Pons (tissue), 1 donor: ENCODE measurements at places on chromosomes 12 and 14.

DNA sequence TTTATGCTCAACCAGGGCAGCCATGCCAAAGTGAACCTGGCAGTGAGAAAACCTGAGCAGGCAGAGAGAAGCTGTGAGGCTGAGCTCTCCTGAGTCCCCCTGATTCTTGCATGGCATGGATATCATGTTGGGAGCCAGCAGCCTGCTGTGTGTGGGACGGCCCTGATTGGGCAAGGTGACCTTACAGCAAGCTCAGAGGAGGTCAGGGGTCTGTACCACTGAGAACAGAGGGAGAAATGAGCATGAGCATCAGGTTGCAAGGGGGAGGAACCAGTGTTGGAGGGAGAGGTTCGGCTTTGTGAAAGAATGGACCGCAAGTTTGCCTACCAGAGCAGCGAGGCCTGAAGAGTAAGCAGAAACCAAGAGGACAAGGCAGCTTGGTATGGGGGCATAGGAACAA lies 59.1 kb upstream of the PTGR2 start:
- no peak for DNase-seq

- no peak for DNase-seq
These were observed 26.8 kb downstream of the P2RX4 start for GRCh38 chr12:121236776-121237175.

DNA sequence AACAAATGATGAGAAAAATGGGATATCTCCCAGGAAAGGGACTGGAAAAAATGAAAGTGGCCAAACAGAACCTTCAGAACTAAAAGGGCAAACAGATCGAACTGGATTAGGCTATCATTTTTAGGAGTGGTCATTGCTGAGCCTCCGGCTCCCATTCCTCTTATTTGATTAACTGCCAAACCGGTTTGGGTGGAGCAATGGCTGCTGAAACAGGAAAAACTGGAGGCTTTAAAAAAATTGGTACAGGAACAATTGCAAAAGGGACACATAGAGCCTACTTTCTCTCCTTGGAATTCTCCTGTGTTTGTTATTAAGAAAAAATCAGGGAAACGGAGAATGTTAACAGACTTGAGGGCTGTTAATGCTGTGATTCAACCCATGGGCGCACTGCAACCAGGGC lies 49.7 kb downstream of the TNFAIP2 start:
- no peak for DNase-seq

GRCh38 chr14:30417121-30417520 lies 141.8 kb upstream of the G2E3 start:
- DNase-seq, result no peak

- peak; percentile 66 for DNase-seq
These were observed 182.2 kb upstream of the GRIP1 start for GRCh38 chr12:66860752-66861750.

DNA sequence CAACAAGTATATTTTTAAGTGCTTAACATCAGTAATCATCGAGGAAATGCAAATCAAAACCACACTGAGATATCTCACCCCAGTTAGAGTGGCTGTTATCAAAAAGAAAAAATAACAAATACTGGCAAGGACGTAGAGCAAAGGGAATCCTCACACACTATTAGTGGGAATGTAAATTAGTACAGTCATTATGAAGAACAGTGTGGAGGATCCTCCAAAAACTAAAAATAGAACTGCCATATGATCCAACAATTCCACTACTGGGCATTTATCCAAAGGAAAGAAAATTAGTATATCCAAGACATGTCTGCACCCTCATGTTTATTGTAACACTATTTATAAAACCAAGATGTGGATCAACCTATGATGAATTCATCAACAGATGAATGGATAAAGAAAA lies 149.0 kb upstream of the PWP1 start:
- DNase-seq, result no peak

DNA sequence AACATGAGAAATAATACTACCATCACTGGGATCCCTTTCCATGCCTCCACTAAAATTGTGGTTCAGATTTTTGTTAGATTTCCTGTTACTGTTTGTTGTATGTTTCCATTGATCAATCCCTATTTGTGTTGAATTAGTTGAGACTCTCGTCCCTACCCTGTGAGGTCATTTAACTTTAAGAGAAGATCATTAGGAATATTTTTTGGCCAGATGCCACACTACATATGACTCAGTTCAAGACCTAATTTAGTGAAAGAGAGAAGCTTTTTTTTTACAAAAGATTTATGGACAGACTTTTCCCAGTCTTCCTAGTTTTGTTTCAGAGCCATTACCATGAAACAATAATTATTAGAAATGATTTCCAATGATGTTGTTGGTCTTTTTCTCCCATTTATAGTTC lies 35.5 kb downstream of the CPSF6 start:
- DNase-seq, result no peak

GRCh38 chr12:104352106-104352713 lies 48.7 kb downstream of the EID3 start:
- DNase-seq, result no peak
